Effector memory CD4-positive, alpha-beta T cell (primary cell): ENCODE measurements at places on chromosomes 5 and 9.
A peak's percentile ranks its signal among the peaks of the same experiment; 100 is the strongest.

GRCh38 chr9:126885131-126885641, 24.7 kb downstream of the ZBTB34 start:
- DNase-seq = no peak

DNA sequence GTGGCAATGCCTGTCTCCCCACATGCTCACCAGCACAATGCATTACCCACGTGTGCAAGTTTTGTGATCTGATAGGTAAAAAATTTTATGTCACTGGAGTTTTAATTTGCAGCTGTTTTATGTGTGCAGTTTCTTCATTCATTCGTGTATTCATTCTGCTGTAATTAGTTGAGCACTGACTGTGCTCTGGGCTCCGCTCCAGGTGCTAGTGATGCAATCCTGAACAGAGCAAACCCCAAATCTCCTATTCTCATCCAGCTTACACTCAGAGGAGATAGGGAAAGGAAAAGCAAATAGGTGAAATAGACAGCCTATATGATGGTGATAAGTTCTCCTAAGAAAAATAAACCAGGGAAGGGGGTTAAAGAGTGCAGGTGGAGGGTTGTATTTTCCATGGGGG, 148.4 kb downstream of the TENT4A start:
- DNase-seq = no peak

DNA sequence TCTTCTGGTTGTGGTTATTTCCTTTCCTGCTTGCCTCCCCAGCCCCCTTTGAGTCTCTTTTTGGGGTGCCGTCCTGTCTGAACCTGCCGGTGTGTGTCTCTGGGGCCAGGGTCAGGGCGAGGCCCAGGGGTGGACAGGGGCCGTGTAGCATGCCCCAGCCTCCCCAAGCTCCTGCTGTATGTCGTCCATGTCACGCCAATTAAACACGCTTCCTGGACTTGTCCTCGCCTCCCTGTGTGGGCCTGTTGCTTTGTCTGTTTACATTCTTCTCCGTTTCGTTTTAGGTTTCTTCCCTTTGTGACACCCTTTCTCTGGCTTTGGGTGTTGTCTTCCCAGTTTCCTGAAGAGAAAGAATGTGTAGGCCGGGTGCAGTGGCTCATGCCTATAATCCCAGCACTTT, 28.5 kb upstream of the HMCN2 start:
- no peak for DNase-seq

- no peak for DNase-seq
Observed at GRCh38 chr5:62581836-62582597, 3.4 kb downstream of the LRRC70 start.

- no peak for DNase-seq
Observed at GRCh38 chr9:110802416-110803035, 133.9 kb downstream of the MUSK start.

- peak; percentile 16 for DNase-seq
Observed at GRCh38 chr9:129320575-129321285, 142.7 kb upstream of the IER5L start.

GRCh38 chr5:176844706-176845391, 34.5 kb downstream of the UNC5A start:
- no peak for DNase-seq

DNA sequence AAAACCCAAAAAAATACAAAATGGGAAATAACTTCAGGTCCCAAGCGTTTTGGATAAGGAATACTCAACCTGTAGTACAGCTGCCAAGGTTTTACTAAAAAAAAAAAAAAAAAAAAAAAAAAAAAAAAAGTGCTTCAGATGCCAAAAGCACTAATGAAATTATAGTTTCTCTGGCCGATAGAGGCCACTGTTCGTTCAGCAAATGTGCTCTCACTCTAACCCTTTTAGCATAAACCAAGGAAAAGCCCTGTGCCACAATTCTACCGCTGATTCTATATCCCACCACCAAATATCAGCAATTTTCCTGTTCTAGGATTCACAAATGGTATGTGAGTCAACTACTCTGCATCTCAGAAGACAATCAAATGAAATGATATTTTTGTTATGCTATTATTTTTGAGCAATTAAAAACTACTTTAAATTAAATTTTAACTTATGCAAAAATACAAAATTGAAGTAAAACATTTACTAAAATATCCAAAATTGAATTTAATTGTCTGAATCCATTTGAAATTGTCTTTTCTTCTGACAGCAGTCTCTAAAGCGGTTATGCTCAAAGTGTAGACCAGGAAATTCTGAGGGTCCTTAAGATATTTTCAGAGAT, 79.8 kb downstream of the RICTOR start:
- DNase-seq = no peak

DNA sequence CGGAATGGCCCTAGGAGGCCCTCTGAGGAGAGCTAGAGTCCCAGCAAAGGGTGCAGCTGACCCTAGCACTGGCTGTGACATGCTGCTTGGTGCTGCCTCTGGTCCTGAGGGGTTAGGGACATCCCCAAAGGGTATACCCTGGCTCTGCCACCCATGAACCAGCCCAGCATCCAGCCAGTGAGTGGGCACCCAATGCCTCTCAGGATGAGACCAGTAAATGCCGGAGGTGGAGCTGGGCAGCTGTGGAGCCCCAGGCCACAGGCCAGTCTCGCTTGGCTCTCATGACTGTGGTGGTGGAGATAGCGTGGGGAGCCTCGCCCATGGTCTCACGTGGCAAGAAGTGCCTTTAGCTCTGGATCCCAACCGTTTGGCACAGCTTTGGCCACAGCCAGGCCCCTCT, 3.7 kb upstream of the CEL start:
- no peak for DNase-seq

DNA sequence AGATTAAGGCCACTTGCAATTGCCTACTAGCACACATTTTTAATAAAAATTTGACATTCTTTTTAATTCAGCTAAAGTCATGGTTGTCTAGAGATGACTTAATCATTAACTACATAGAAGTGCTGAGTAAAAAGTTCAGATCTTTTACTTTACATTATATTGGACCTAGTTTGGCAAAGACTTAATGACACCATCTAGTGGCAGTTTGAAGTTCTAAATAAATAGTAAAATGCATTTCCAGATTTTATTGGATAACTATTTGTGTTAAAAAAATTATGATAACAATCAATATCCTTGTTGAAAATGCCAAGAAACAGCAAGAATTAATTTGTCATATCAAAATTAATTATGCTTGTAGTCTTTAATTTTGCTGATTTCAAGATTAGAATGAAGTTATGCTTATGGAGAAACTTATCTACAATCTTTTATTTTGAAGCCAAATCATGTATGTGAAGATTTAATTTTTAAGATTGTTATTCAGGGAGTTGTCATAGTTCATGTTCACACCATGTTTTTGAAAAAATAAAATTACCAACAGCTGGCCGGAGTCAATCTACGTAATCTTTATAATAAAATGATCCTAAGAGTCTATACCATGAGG, 69.6 kb upstream of the PJA2 start:
- no peak for DNase-seq

DNA sequence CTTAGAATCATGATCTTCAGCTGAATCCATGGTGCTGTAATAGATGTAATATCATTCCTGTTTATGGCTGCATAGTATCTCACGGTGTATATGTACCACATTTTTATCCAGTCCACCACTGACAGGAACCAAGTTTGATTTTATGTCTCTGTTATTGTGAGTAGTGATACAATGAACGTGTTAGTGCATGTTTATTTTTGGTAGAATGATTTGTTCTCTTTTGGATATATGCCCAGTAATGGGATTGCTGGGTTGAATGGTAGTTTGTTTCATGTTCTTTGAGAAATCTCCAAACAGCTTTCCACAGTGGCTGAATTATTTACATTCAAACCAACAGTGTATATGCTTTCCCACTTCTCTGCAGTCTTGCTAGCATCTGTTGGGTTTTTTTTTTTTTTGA, 175.1 kb upstream of the CDH10 start:
- no peak for DNase-seq

- no peak for DNase-seq
Observed at GRCh38 chr5:111070272-111071134, 1.0 kb upstream of the TSLP start.

DNA sequence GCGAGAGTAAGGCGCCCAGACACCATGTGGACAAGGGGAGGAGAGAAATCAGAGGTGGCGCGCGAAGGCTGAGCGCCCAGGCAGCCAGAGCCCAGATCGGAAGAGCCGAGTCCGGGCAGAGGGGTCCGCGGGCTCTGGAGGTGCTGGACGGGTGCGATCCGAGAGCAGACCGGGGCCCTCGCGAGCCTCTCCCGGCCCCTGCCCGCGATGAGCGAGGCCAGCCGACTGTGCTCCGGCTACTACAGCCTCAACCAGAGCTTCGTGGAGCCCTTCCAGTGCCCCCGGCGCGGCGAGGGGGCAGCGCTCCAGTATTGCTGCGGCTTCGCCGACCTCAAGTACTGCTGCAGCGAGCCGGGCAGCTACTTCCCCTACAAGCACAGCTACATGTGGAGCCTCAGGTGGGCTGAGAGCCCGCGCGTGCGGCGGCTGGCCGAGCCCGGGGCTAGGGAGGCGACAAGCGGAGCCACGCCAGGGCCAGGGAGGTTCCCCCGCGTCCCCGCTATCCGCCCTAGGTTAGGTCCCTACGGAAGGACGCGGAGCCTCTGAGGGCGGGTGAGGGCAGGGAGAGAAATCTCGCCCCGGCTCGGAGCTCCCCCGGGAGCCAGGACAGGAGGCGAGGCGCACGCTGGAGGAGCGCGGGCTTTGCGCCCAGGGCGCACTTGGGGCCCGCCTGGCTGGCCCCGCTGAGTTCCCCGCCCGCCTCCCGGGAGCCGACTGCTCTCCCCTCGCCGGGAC, at the start of gene SHISAL2B:
TSS of gene SHISAL2B (plus strand) at position 87 of the 735 bp plus-strand sequence. CDS start at position 208, 121 bp downstream.
- DNase-seq = no peak
